T47D (cell line): ENCODE measurements at places on chromosomes 11 and 22.
A peak's percentile ranks its signal among the peaks of the same experiment; 100 is the strongest.

GRCh38 chr11:63862923-63863322 is 24.0 kb downstream of the MARK2 start:
- no peak for DNase-seq

GRCh38 chr11:5809122-5809519 is 397 bp downstream of the OR52N2 start:
- no peak for DNase-seq

DNA sequence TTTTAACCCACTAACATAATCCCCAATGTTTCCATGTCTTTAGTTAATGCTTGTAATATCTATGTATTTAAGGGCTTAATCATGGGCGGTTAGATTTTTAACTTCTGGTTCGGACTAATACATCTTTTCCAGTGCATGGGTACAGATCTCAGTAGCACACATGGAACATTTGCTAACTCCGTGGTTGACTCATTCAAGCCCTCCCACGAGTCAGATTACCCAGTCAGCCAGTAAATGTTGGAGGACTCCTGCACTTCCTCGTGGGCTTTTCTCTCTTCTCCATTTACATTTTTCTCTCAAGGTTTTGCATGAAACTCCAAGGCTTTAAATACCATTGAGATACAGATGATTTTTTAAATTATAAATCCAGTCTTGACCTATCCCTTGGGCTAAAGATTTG is 313.9 kb downstream of the ST3GAL4 start:
- DNase-seq = no peak

DNA sequence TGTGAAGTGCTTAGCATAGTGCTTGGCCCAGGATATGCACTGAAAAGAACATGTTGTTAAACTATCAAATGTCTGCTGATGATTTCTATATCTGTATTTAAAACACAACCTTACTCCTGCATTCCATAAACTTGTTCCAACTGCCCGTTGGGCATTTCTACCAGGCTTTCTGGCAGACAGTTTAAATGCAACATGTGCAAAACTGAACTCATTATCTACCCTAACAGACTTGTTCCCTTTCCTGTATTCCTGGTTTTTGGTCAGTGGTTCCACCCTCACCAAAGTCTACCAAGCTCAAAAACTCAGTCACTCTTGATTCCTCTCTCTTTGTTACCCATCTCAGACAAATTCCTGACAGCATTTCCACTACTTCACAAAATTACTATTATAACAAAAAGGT is 6.5 kb upstream of the RAB38 start:
- DNase-seq = no peak

DNA sequence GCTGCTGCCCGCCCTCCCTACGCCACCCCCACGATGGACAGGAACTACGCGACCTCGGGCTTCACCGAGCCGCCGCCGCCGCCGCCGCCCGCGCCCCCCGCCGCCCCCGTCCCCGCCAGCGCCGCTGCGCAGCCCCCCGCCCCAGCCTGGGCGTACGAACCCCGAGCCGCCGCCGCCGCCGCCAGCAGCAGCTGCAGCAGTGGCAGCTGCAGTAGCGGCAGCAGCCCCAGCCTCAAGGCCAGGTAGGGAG is 407 bp downstream of the QSER1 start:
- no peak for DNase-seq

- DNase-seq = no peak
Measured at GRCh38 chr11:86688398-86689179, 16.2 kb upstream of the ME3 start.

GRCh38 chr11:64564947-64565889 is 25.8 kb upstream of the SLC22A12 start:
- DNase-seq = no peak

GRCh38 chr11:55942785-55943392 is 6.7 kb upstream of the OR5I1 start:
- peak; percentile 79 for DNase-seq

DNA sequence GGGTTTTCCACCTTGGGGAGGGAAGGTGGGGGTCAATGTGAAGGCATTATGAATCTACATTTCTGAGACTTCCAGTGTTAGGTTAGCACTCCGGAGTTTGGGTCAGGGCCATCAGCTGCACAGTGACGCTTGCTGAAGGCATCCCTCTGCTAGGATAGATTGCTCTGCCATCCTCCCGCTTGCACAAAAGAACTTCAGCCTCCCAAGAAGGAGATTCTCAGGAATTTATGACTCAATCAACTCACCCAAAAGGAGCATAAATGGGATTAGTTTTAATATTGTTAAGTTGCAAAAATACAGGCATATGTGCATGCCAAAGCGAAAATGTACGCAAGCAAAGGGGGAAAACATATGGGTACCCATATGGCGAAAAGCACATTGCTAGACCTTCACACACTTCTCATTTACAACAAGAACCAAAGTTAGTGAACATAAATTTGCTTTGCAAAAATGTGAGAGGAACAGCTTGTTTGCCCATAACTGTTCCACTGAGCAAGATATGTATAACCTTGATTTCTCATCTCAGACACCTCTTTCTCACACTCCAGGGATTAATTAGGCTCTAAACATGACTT is 1013.0 kb downstream of the OPCML start:
- no peak for DNase-seq

- DNase-seq = no peak
Measured at GRCh38 chr11:125945011-125945796, 640 bp upstream of the VSIG10L2 start.

GRCh38 chr22:20174785-20175596 is 24.1 kb upstream of the CCDC188 start:
- DNase-seq = peak; percentile 9

- no peak for DNase-seq
Measured at GRCh38 chr22:30885591-30885990, 83.0 kb downstream of the MORC2 start.

GRCh38 chr11:852762-853161 is 10.1 kb downstream of the TSPAN4 start:
- no peak for DNase-seq

GRCh38 chr11:70364178-70364577 is 34.2 kb upstream of the CTTN start:
- DNase-seq = no peak

DNA sequence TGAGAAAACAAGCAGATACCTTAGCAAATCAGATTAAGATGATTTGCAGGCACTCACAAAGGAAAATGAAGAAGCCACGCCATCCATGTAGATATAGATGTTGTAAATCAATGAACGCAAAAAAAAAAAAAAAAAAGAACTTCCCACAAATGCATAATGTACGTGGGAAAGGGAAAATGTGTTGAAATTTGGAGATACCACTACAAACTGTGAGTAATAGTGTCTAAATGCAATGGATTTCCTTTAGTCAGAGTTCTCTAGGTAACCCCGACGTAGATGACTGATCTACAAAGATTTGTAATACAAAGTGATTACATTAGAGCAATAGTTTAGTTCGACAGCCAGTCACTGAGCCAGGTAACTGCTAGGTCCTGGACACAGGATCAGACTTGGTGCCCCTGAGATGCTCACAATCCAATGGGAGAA is 783 bp upstream of the ANKRD54 start:
- DNase-seq = no peak

GRCh38 chr22:21946262-21946925 is 6.3 kb downstream of the PPM1F start:
- no peak for DNase-seq

DNA sequence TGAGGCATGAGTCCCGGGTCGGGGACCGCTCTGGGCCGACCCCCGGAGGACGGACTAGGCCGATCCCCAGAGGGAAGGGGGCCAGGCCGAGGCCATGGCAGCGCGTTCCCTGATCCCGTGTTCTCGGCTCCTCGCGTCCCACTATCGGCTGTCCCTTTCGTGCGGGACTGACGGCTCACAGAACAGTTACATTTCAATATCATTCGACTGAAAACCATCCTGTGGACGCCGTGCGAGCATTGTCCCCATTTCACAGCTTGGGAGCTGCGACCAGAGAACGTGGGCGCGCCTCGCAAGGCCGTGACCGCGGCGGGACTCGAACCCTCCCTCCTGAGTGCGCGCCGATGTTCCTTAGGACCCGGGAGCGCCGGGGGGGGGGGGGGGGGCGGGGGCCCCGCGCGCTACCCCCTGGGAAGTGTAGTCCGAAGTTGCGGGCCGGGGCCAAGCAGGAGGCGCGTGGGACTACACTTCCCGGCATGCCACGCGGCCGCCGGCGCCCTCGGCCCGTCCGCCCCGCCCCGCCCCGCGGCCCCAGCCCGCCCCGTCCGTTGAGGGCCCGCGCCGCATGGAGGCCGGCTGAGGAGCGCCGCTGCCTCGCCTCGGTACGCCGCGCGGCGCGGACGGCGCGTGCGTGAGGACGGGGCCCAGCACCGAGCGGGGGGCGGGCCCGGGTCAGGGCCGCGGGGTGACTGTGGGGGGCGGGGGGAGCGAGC is at the start of gene TRABD:
TSS of gene TRABD (plus strand) at position 539 of the 713 bp plus-strand sequence. CDS start 7,148 bp downstream, outside the sequence.
- DNase-seq = peak; percentile 83

DNA sequence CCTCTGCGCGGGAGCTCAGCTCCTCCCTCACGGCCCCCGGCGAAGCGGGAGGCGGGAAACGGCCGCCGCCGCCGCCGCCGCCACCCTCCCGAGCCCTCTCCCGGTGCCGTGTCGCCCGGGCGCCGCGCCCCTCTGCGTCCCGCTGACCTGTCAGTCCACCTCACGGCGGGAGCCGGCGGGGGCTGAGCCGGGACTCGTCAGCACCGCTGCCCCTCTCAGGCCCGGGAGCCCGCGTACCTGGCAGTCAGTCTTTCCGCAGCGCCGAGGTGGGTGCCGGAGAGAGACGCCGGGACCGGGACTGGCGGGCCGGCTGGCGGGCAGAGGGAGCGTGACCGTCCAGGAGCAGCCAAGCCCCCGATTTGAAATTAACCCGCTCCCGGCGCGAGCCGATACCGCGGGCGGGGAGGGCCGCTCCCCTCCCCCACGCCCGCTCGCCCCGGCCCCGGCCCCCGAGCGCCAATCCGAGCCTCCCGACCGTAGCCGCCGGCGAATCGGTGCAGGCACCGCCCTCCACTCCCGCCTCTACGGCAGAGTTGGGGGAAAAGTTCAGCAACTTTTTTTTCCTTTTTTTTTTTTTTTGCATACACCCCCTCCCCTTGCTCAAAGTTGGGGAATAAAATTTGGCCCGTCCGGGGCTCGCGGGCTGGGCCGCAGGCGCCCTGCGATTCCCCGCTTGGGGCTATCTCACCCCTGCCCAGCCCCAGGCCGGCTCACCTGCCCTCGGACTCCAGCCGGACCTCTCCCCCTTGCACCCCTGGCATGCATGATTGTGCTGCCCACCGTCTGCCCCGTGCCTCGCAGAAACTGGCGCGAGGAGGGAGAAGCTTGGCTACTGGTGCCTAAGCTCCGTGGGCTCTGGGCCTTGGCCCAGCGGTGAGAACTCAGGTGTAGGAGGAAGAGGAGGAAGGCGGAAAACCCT is 774 bp upstream of the E2F8 start:
- peak; percentile 14 for DNase-seq

DNA sequence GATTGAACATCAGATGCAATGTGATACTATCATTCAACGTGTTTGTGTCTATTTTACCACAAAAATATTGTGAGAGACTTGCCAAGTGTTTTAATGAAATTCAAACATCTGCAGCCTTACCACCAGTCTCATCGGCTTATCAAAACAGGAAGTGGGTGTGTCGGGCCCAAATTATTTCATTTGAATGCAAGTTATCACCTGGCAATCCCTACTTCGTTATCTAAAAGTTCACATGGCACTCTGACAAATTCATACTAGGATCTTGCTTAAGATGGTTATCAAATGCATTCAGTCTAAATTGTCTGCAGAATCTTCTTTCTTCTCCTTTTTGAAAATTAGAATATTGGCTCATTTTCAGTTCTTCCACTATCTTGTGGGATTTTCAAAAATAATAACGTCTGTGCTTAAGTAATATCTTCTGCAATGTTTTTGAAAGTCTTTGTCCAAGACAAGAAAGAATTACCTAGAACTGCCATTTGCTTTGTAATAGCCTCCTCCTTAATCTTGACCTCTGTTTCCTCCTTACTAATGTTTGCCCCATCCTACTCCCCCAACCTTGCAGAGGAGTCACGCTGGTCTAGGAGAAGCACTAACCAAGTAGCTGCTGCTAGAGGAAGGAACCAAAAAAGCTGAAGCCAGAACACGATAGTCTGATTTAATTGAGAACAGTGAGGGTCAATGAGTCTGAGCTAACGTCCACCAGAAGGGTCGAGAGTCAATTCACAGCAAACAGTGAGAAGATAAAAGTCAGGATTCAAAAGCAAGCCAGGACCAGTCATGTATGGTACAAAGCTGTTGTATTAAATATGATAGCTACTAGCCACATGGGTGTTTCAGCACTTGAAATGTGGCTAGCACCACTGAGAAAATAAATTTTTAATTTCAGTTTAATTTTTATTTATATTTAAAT is 10.2 kb upstream of the BIRC3 start:
- DNase-seq = no peak

DNA sequence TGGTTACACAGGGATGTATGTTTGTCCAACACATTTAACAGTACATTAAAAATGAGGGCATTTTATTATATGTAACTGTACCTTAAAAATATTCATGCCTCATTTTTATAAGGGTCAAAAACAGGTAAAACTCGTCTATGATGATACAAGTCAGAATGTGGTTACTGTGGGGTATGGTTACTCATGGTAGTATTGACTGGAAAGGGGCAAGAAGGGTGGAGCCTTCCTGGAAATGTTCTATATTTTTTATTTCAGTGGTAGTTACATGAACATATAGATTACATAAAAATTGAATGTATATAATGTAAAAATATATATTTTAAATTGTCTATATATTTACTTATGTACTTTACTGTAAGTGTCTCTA is 99.8 kb downstream of the STIM1 start:
- no peak for DNase-seq

- DNase-seq = no peak
Measured at GRCh38 chr22:23754980-23755636, 883 bp upstream of the VPREB3 start.

DNA sequence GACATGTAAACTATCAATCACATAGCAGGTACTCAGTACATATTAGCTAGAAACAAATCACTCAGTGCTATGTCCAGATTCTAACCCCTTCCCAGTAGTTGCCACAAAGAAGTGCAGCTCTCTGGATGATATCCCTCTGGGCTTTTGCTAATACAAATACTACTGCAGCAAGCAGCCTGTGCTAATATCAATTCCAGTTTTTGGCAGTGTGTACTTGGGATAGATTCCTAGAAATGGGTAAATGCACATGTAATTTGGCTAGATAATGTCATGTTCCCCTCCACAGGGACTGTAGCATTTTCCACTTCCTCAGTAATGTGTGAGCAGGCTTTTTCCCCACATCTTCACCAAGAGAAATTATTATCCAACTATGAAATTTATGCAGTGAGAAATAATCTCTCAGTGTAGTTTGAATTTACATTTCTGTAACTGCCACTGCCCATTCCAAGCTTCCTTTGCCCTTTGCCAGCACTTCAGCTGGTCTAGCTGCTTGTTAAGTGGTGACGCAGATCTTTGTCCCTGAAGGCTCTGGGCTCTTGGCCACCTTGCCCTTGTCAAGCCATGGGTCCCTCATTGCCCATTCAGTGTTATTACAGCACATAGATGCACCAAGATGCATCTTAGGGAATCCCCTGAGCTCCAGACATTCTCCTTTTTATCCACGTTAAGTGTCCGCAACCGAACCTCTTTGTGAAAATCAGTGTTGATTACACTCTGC is 107.1 kb upstream of the CLPB start:
- DNase-seq = no peak

DNA sequence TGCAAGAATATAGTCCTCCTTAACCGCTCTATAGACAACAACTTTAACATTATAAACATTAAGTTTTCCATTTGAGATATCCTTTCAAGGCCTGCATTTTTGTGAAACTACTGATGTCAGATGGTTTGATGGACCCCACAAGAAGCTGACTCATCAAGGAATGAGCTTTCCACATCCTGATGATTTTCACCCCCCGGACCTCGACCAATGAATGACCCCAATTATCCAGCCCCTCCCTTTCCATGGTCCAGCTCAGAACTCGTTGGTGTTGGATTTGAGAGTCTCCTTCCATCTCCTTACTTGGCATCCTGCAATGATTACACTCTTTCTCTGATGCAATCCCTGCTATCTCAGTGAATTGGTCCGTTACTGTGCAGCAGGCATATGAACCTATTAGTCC is 31.8 kb upstream of the GUCY1A2 start:
- DNase-seq = no peak
